MM.1S (cell line): ENCODE measurements at places on chromosomes 12 and 14.

GRCh38 chr14:80425686-80426085 lies 214.4 kb upstream of the DIO2 start:
- no peak for DNase-seq

GRCh38 chr14:67532998-67533753 lies at the start of gene PLEKHH1:
Gene PLEKHH1 (plus strand): TSS chr14:67533290. CDS start chr14:67541868, 8,578 bp downstream.
- peak; percentile 55 for DNase-seq

DNA sequence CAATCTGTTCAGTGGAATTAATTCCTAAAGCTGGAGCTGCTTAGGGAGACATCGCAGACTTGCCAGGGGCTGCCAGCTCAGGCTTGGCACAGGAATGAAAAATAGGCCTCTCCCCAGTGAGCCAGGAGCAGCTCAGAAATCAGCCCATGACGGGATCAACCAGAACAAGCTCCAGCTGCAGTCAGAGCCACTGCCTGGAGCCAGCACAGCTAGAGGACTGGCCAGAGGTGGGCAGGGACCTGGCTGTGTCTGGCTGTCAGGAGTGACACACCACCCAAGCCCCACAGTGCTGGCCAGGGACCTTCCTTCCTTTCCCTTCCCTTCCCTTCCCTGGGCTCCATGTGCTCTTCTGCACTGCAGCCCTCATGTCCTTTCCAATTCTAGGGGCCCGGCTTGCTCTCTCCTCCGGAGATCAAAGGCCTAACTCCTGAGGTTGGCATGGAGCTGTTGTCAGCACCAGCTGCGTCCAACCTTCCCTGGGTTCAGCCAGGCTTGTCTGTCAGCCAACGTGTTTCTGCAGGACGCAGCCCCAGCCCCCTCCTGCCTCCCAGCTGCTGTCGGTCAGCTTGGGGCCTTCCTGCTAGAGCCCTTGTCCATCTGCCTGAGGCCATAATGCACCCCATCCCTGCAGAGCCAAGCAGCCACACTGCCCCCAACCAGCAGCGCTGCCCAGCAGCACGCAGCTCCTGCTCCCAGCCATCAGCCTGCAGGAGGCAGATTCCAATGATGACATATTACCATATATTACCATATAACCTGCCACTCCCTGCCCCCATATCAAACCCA lies 149.3 kb downstream of the CALM1 start:
- DNase-seq: no peak

DNA sequence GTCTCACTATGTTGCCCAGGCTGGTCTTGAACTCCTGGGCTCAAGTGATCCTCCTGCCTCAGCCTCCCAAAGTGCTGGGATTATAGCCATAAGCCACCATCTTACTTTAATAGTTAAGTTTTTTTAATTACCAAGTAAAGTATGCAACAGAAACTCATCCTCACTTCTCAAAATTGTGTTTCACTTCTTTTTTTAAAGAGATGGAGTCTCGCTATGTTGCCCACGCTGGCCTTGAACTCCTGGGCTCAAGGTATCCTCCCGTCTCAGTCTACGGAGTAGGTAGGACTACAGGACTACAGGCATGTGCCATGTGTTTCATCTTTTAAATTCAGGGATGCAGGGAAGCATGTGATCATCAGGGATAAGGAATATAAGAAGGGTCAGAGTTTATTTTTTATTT lies 17.2 kb upstream of the ARID2 start:
- no peak for DNase-seq

DNA sequence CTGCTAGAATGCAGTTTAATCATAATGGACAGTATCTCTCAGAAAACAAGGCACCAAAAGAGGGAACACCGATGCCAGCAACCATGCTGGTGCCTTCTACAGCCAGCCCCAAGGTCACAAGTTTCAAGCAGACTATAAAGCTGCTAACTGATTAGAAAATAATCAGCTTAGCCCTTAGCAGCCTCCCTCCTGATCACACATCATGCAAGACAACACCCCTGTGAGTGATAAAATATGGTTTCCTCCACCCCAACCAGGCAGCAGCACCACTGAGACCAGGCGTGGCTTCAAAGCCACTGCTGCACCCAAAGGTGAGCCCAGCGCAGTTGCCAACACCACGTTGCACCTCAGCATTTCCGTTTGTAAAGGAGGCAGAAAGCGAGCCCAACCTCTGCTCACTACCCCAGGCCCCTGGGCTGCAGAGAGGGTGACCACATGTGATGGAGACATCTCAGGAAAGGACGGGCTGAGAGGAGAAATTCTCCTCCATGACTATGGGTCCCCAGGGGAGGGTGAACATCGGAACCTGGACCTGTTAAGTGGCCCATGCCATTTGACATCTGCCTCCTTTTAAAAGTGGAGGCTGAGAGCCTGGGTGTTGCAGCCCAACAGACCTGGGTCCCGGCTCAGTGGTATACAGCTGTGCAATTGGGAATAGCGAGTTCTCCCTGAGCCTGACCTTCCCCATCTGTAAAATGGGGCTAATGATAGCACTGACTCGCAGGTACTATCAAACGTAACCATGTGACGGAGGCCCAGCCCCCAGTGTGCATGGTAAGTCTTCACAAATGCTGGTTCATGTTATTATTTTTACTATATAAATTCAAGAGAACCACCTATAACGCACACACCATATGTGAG lies 11.5 kb downstream of the ZFP36L1 start:
- no peak for DNase-seq

DNA sequence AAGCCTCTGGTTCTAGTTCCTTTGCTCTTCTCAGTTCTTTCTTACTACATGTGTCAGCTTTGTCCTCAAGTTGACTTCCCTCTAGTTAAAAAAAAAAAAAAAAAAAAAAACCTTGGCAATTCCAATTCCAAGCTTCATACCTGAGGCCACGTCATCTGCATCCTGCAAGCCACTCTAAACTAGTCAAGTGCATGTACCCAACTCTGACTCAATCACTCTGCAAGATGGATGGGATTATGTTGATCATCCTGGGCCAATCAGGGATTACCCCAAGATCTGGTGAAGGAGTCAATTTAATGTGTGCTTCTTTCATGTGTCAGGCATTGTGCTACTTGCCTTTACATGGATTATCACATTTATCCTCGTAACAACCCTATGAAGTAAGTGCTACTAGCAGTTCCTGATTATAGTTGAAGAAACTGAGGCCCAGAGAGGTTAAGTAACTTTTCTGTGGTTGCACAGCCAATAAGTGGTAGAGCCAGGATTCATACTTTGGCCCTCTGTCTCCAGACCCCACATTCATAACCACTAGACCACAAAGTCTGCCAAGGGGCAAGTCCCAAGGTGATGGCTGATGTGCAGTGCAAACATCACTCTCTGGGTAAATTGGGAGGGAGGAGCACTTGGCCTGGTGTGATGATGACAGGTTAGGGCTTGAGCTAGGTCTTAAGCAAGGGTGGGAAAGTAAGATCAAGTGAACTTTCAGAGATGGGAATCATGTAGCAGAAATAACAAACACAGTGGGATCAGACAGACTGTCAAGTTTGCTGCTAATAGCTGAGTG lies 17.3 kb upstream of the CCND2 start:
- DNase-seq: no peak

GRCh38 chr12:5479761-5480160 lies 47.9 kb downstream of the NTF3 start:
- no peak for DNase-seq

DNA sequence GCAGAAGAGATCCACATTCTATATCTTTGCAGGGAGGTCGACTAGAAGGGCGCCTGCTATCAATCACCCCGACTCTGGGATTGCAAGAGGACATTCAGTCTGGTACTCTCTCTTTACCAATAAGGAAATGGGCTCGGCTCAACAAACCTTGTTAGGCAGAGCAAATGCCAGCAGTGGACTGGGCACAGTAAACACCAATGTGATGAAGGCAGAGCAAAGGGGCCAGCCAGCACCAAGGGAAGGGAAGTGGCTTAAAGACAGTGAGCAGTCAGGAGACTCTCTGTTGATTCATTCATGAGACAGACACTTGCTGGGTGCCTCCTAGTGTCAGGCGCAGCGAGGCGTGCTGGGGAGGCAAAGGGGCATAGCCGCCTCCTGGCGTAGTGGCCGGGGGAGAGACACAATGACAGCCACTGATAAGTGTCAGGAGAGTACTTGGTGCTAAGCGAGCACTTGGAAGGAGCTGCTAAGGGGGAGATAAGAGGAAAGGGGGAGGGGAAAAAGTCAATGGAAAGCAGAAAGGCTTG lies 34.1 kb downstream of the TMCC3 start:
- DNase-seq: no peak

DNA sequence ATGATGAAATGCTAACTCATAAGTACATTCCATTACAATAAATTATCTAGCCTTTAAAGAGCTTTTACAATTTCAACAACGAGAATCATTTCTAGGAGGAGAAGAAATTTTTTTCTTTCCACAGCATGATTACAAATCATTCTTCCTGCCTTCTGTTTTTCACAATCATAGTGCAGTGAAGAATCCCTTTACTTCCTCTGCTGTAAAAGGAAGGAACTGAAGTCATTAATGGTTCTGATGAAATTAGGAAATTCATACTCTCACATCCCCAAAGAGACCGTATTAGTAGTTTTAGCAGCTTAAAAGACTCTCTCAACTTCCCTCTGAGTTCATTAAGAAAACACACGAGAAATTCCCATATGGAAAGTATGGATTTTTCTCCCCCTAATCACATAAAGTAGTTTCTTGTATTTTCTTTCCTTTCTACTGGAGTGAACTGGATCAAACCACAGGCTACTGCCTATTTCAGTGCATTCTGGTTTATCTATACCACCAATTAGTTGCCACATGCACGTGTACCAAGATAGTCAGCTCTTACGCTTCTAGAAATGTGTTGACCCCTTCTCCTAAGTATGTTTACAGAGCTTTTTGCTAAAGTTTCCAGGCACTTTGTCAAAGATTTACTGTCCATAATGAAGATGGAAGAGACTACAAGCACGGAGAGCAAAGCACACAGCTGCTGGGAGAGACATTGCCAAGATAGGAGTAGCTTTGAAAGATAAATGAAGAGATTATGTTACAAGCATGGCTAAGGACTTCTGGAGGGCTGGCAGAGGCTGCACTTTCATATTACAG lies 58.9 kb upstream of the KITLG start:
- DNase-seq: no peak

- no peak for DNase-seq
Observed at GRCh38 chr14:90354551-90355298, 23.0 kb upstream of the NRDE2 start.

DNA sequence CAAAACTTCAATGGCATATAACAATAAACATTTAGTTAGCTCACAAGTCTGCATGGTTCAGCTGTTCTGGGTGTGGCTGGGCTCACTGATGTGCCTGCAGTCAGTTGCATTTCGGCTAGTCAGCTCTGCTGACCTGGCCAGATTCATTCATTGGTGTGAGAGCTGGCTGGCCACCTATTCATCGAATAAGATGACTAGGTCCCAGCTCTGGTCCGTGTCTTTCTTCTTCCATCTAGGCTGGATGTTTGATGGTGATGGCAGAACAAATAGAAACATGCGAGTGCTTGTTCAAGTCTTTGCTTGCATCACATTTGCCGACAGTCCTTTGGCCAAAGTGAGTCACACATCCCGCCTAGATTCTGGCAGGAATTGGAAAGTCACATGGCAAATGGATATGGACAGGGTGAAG lies 203.3 kb upstream of the CRY1 start:
- DNase-seq: no peak

DNA sequence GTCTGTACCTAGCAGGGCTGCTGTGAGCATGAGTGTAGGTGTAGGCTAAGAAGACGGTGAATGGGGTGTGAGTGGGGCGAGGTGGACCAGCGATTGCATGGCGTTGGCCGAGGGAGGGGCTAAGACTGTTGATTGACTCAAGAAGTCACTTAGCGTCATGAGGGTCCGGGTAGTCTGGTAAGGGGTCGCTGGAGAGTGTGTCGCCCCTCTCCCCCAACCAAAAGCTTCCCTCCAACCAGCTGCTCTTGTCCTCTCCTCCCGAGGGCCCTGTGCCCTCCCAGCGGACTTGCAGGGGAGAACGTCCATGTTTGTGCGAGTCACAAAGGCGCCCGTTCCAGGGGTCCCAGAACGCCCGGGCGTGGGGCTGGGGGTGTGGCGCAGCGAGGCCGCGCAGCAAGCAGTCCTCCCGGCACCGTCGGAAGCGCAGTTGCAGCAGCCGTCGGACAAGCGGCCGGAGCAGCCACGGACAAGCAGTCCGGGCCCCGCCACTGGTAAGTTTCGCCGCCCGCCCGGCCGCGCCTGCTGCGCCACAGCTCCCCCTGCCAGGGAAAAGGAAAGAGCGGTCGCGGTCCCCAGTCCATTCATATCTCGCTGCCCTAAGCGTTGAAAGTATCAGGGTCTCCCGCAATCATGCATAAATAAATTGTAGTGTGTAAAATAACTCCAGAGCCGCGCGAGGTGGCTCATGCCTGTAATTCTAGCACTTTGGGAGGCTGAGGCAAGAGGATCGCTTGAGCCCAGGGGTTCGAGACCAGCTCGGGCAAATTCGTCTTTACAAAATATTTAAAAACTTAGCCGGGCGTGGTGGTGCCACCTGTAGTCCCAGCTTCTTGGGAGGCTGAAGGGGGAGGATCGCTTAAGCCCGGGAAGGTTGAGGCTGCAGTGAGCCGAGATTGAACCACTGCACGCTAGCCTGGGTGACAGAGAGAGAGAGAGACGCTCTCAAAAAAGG lies at the start of gene CCDC63:
CCDC63 (plus strand) TSS at position 373 of the 952 bp plus-strand sequence. CDS start 5,968 bp downstream, outside the sequence.
- peak; percentile 24 for DNase-seq

DNA sequence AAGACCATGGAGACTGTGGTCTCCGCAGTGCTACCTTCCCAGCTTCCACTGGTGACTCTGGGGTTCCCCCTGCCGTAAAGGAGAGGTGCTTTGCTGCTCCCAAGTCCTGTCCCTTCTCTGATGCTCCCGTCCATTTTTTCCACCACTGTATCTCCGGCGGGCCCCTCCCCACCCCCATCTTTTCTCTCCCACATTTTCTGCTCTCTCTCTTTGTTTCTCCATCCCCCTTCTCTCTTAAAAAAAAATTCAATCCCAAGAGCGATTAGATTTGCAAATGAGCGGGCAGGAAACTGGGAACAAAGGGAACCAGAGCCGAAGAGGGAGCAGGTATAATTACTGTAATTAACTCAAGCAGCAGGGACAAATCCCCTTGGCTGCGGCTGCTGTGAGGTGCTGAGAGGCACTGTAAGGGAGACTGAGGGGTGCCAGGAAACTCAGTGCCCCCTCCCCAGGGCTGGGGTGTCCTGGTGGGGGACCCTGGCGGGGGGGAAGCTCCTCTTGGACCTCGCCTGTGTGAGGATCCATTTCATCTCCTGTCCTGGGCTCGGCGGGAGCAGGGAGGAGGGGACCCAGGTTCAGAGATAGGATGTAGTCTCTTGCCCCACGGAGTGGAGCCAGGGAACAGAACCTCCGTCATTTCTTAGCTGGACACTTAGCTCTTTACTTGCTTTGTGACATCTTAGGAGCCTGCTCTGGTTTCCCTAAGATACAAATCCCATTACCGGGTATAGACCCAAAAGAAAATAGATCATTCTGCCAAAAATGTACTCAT lies 140.4 kb upstream of the NRXN3 start:
- no peak for DNase-seq

DNA sequence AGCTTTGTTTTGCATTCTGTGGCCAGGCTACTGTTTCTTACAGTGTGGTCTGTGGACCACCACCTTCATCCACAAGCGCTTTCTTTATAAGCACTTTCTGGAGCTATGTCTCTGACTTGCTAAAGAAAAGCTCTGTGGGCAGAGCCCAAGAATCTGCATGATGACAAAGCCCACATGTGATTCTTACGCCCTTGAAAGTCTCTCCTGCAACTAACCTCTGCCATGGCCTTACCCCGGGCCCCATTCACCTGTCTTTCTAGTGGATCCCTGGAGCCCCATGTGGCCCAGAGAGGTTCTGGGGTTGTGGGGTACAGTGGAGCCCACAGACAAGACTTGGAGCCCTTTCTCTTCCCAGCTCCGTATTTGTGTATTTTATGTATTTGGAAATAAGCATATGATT lies 16.6 kb downstream of the PLEKHH1 start:
- DNase-seq: no peak
